HepG2 (cell line): ENCODE measurements at places on chromosomes 16 and 17. TPM values are rescaled to one million over a fixed set of nuclear protein-coding genes. Genes with fewer than 3 reads are reported as not detected.

GRCh38 chr17:32575852-32576251, 89.1 kb downstream of the CDK5R1 start:
- H3K27me3 ChIP-seq = no peaks in the 10 kb centered on the region
- no peak overlapping the region for H3K4me3 ChIP-seq
- H3K4me1 ChIP-seq = no peaks in the 10 kb centered on the region
- no peak for DNase-seq
- H3K27ac ChIP-seq = no peak overlapping the region

- no peak overlapping the region for H3K27ac ChIP-seq
- H3K36me3 ChIP-seq = no peaks in the 10 kb centered on the region
- H3K4me3 ChIP-seq = no peak overlapping the region
- DNase-seq = no peak
- H3K27me3 ChIP-seq = no peaks in the 10 kb centered on the region
Measured at GRCh38 chr16:80739523-80739922, 64.9 kb downstream of the CDYL2 start.

- DNase-seq = no peak
- H3K4me1 ChIP-seq = peaks cover 3% of the 10 kb centered on the region
- H3K27me3 ChIP-seq = peaks cover 2% of the 10 kb centered on the region; the same call in 1 of the 3 replicates
- no peaks in the 10 kb centered on the region for H3K36me3 ChIP-seq
- no peak overlapping the region for H3K4me3 ChIP-seq
Measured at GRCh38 chr16:11503566-11503965, 83.2 kb downstream of the LITAF start.

- no peak for DNase-seq
- H3K36me3 ChIP-seq = no peaks in the 10 kb centered on the region
- no peaks in the 10 kb centered on the region for H3K27me3 ChIP-seq
- no peak overlapping the region for H3K4me3 ChIP-seq
Measured at GRCh38 chr17:35870906-35871819, 2.5 kb upstream of the HEATR9 start.

- H3K27ac ChIP-seq = no peak overlapping the region
- H3K36me3 ChIP-seq = peaks cover 20% of the 10 kb centered on the region; the same call in 2 of the 3 replicates
- no peak for DNase-seq
- H3K4me1 ChIP-seq = peaks cover 5% of the 10 kb centered on the region
- H3K27me3 ChIP-seq = no peaks in the 10 kb centered on the region
Measured at GRCh38 chr17:47914306-47914948, 18.4 kb downstream of the SP2 start.

- no peak overlapping the region for H3K27ac ChIP-seq
- no peak overlapping the region for H3K4me3 ChIP-seq
- H3K27me3 ChIP-seq = no peaks in the 10 kb centered on the region
- peaks cover 22% of the 10 kb centered on the region for H3K4me1 ChIP-seq
Measured at GRCh38 chr17:15232517-15232915, 32.6 kb downstream of the PMP22 start.

- H3K27me3 ChIP-seq = no peaks in the 10 kb centered on the region
- DNase-seq = no peak
- no peak overlapping the region for H3K27ac ChIP-seq
- no peaks in the 10 kb centered on the region for H3K36me3 ChIP-seq
- H3K4me3 ChIP-seq = no peak overlapping the region
Measured at GRCh38 chr17:14269473-14269872, 31.4 kb upstream of the HS3ST3B1 start.

GRCh38 chr17:27293359-27293897, 486 bp upstream of the WSB1 start:
- peak overlapping the region; percentile 99 for H3K4me3 ChIP-seq
- H3K27ac ChIP-seq = peak overlapping the region; percentile 94
- H3K27me3 ChIP-seq = no peaks in the 10 kb centered on the region; the same call in 2 of the 3 replicates
- no peaks in the 10 kb centered on the region for H3K36me3 ChIP-seq
- peaks cover 52% of the 10 kb centered on the region for H3K4me1 ChIP-seq

DNA sequence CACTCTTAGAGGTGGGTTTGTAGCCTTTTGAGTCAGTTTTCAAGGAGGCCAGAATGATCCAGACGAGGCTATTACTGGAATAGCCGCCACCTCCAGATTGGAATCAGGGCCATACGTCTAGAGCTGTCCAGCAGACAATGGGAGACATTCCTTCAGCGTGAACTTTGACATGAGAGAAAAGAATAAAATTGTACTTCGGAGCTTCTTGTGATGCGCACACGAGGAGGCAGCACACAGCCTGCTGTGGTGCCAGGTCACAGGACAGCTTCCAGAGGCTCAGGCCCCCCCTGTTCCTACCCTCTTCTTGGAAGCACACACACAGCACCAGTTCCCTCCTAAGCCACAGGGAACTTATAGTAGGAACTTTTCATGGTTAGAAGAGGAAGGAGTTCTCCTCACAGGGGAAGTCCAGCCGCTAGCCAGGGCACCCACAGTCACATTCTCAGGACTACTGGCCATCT, 81.0 kb downstream of the VPS53 start:
- no peak overlapping the region for H3K4me3 ChIP-seq
- H3K36me3 ChIP-seq = peaks cover 5% of the 10 kb centered on the region
- H3K27me3 ChIP-seq = no peaks in the 10 kb centered on the region
- no peak for DNase-seq
- H3K27ac ChIP-seq = no peak overlapping the region
- H3K4me1 ChIP-seq = no peaks in the 10 kb centered on the region

GRCh38 chr17:2177235-2177811, 122.4 kb downstream of the HIC1 start:
- peaks cover 66% of the 10 kb centered on the region for H3K4me1 ChIP-seq
- peaks cover 6% of the 10 kb centered on the region for H3K36me3 ChIP-seq
- H3K27me3 ChIP-seq = no peaks in the 10 kb centered on the region
- H3K4me3 ChIP-seq = no peak overlapping the region

GRCh38 chr17:56290101-56290801, 137.0 kb downstream of the ANKFN1 start:
- peak overlapping the region; percentile 20; the same call in 1 of the 2 replicates for H3K4me3 ChIP-seq
- no peak for DNase-seq
- no peaks in the 10 kb centered on the region for H3K4me1 ChIP-seq
- no peaks in the 10 kb centered on the region; the same call in 1 of the 2 replicates for H3K27me3 ChIP-seq
- H3K36me3 ChIP-seq = no peaks in the 10 kb centered on the region

- peaks cover 15% of the 10 kb centered on the region; the same call in 2 of the 3 replicates for H3K36me3 ChIP-seq
- H3K27ac ChIP-seq = no peak overlapping the region
- H3K27me3 ChIP-seq = no peaks in the 10 kb centered on the region
- no peak overlapping the region for H3K4me3 ChIP-seq
Measured at GRCh38 chr17:57422574-57423164, 166.3 kb downstream of the MSI2 start.

GRCh38 chr17:14330492-14330962, 29.6 kb downstream of the HS3ST3B1 start:
- H3K36me3 ChIP-seq = peaks cover 20% of the 10 kb centered on the region; the same call in 2 of the 3 replicates
- peak overlapping the region; percentile 71 for H3K27ac ChIP-seq
- peaks cover 90% of the 10 kb centered on the region for H3K4me1 ChIP-seq
- no peaks in the 10 kb centered on the region for H3K27me3 ChIP-seq
- H3K4me3 ChIP-seq = no peak overlapping the region
- DNase-seq = peak; percentile 65

GRCh38 chr17:31094600-31095235, at the start of gene NF1:
Gene NF1, plus strand, starts transcription at chr17:31094977. Its CDS starts 333 bp downstream, at chr17:31095310.
- peak within 1 kb of the TSS; percentile 86 for H3K27ac ChIP-seq
- H3K27me3 ChIP-seq = no peaks in the 10 kb centered on the region
- DNase-seq = peak; percentile 93
- H3K4me1 ChIP-seq = peaks cover 27% of the 10 kb centered on the region
- peak within 1 kb of the TSS; percentile 92 for H3K4me3 ChIP-seq

DNA sequence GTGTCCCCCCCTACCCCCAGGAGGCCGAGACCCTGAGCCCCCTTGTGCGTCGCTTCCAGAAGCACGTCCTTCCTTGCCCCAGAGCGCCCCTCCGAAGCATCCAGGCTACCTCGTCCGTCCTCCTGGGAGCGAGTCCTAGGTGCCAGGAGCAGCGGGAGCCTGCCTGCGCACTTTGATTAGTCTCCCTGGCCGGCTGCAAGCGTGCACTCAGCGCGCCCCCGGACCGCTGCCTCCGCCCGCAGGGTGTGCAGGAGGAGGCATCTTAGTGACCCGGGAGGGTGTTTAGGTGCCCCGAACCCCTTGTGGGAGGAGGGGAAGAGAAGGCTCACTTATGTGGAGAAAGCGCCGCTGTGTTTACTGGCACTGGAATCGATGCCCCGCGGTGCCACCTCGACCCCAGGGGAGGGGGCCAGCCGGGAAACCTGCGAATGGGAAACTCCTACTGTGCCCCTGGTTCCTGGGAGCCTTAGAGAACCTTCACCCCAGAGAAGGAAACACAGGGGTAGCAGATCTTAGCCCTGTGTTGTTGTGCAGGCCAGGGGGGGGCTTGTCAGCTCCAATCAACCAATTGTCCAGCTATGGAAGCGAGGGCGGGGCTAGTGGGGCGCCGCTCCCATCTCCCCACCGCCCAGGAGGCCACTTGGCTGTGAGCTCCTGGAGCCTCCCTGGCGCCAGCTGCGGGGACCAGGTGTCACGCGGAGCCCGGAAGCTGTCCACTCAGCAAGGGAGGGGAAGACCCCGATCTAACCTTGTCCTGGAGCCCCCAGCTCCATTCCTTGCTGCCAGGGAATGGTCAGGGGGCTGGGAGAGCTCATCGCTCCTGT, 922.8 kb upstream of the EEF2KMT start:
- DNase-seq = no peak
- no peak overlapping the region for H3K4me3 ChIP-seq

- H3K27me3 ChIP-seq = peaks cover 83% of the 10 kb centered on the region
- H3K4me1 ChIP-seq = no peaks in the 10 kb centered on the region
- no peak for DNase-seq
Measured at GRCh38 chr17:77793146-77793970, 165.1 kb upstream of the TNRC6C start.

DNA sequence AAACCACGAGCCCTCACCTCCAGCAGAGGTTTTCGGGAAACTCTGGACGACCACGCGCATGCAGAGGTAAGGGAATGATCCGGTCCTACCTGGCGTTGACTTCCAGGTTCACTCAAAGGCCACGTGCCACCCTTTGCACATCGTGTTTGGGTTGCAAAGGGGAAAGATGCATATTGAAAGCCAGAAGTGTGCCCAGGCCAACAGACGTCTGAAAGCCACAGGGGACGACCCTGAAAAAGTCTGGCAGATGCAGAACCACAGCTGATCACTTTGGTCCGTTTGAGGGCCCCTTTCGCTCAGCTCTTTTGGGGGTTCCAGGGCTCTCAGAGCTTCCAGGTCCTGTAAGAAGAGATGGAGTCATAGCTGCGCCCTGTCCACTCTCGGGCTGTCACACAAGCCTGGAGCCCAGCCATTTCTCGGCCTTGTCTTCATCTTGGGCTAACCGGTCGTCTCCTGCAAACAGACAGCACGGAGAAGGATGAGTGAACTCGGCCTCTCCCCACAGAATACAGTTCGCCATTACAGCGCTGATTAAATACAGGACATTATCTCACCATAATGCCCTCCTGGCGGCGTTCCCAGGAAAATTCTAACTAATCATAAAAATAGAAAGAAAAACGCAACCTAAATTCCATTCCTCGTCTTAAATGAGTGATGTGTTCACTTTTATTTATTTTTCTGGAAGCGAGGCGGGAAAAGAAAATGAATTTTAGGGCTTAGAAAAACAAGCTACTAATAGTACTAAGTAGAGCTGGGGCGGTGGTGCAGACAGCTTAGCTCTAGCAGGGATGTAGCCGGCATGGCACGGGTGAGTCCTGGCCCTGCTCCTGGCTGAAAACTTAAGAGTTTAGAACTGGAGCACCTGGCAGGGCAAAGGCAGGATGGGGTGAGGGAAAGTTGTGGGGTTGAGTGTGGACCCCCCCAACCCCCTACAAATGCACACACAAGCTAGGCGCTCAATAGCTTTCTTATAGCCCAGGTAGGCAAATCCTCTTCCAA, 45.5 kb upstream of the ZFHX3 start:
- peaks cover 23% of the 10 kb centered on the region for H3K4me1 ChIP-seq
- H3K36me3 ChIP-seq = no peaks in the 10 kb centered on the region
- H3K27me3 ChIP-seq = peaks cover 4% of the 10 kb centered on the region; the same call in 1 of the 3 replicates
- H3K27ac ChIP-seq = no peak overlapping the region

DNA sequence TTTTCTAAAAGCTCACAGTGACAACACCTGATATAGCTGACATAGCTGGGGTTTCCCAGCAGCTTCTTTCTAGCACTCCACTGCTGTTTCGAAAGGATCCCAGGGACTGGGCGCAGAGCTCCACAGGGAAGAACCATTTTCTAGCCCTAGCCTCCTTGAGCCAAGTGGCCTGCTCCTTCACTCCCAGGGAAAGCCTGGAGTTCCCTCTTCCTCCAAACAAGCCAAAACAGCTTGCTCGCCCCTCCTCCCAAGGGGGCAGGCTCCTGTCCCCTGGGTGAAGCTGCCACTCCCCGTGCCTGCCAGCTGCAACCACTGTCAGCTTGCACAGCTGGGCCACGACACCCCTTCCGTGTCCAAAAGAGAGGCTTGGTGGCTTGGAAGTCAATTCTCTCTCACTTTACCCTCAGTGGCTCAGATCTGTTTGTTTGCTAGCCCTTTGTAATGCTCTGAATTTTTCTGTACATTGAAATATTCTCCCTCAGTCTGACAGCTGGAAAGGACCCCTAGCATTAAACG, 59.8 kb downstream of the CYTH1 start:
- no peak overlapping the region for H3K4me3 ChIP-seq
- no peak for DNase-seq
- no peaks in the 10 kb centered on the region for H3K36me3 ChIP-seq
- no peak overlapping the region for H3K27ac ChIP-seq
- no peaks in the 10 kb centered on the region for H3K27me3 ChIP-seq
- H3K4me1 ChIP-seq = peaks cover 79% of the 10 kb centered on the region

DNA sequence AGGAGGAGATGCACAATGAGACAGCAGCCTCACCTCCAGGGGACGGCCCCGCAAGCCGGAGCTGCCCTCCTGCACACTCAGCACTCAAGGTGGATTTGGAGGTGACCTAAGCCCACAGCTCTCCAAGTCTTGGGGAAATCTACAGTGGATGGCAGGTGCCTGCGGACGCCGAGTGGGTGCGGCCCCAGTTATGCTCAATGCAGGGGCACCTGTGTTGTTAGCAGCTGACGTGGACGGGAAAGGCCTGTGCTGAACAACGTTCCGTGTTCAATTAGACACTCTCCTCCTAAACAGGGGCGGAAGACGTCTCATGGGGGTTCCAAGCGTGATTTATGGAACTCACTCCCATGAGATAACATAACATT, 22.0 kb upstream of the METRNL start:
- H3K27me3 ChIP-seq = peaks cover 77% of the 10 kb centered on the region
- peaks cover 40% of the 10 kb centered on the region for H3K4me1 ChIP-seq
- H3K36me3 ChIP-seq = no peaks in the 10 kb centered on the region
- no peak overlapping the region for H3K27ac ChIP-seq

GRCh38 chr17:2964028-2964356, 99.4 kb downstream of the OR1D5 start:
- no peak overlapping the region for H3K27ac ChIP-seq
- DNase-seq = no peak
- H3K4me3 ChIP-seq = no peak overlapping the region

- H3K27me3 ChIP-seq = no peaks in the 10 kb centered on the region; the same call in 1 of the 2 replicates
- DNase-seq = no peak
- H3K27ac ChIP-seq = no peak overlapping the region
- H3K36me3 ChIP-seq = no peaks in the 10 kb centered on the region
- peaks cover 8% of the 10 kb centered on the region for H3K4me1 ChIP-seq
Measured at GRCh38 chr17:48308581-48308980, 121.4 kb downstream of the SKAP1 start.

The C17orf78 gene
- total RNA-seq = not detected in 2 replicates

The CLDN7 gene
- total RNA-seq = not detected in 2 replicates

The TTC19 gene
- total RNA-seq = 22.7 and 24.3 TPM in 2 replicates

The KIF18B gene
- 14.5 and 15.3 TPM in 2 replicates for total RNA-seq

The RNF222 gene
- not detected in 2 replicates for total RNA-seq

The TRIM72 gene
- not detected in 2 replicates for total RNA-seq
